ENCODE measurements at places on chromosomes 1 and 21. TPM values are rescaled to one million over a fixed set of nuclear protein-coding genes. Genes with fewer than 3 reads are reported as not detected.
A peak's percentile ranks its signal among the peaks of the same experiment; 100 is the strongest.

Gene S100A11
- 10.3 TPM for total RNA-seq

Gene DMBX1
- total RNA-seq = 0.82 TPM

Gene PLA2G4A
- total RNA-seq = 3.3 TPM

Gene FASLG
- total RNA-seq = not detected

Gene IL20
- total RNA-seq = not detected

Gene FNBP1L
- 235 TPM for total RNA-seq

Gene CHIA
- not detected for total RNA-seq

Gene PRAMEF1
- total RNA-seq = not detected

Gene DPT
- 0.27 TPM for total RNA-seq

Gene PRRX1
- 13.3 TPM for total RNA-seq

Gene FLG2
- total RNA-seq = not detected

Gene EXTL1
- total RNA-seq = 2.3 TPM

DNA sequence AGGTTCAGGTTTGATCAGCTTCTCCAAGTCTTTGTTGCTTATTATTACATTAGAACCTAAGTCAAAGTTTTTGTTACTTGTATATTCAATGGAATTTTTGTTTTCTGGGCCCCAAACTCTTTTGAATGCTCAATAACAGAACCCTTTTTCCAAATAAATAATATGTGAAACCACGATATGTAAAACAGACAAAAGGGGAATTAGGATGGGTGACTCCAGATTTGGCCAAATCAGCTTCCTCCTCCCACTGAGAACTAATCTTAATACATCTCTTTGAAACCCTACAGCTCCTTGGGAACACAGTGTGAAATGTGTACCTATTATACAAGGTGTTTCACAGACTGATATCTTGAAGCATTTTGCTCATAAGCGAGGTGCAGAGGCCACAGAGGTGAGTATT is 67.0 kb upstream of the TNFSF18 start:
- no peak for DNase-seq

GRCh38 chr1:29249170-29249691 is 12.9 kb downstream of the PTPRU start:
- DNase-seq = no peak

- DNase-seq = no peak
These were observed 42.0 kb upstream of the COL6A2 start for GRCh38 chr21:46055863-46056281.

DNA sequence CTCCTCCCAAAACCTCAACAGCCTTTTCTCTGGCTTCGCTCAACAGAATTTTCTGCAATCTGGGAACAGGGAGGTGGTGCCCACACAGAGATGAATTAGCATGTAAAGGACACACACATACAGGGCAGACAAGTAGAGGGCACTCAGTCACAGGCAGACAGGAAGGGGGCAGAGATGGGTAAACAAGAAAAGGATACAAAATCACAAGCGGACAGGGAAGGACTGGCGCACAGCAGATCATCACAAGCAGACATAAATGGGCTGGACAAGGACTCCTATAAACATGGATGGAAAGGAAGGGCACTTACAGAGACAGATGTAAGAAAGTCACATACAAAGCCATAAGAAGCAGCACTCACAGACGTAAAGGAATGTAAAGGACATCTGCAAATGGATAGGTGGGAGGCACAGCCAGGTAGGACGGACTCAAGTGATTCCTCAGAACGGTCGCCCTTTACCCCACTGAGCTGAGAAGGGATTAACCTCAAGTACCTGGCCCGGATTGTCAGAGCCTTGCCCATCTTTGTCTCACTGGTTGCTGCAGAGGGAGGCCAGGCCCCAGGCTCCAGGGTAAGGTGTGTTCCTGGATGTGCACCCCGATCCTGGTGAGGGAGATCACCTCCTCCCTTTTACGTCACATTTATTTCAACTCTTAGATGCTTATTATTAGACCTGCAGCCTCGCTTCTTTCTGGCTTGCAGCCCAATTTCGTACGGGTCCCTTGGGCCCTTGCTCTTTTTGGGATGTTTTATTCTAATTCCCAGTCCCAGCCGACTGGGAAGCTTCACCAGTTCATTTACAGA is 836 bp upstream of the PRCC start:
- DNase-seq = no peak

GRCh38 chr1:219669042-219669441 is 56.1 kb upstream of the ZC3H11B start:
- DNase-seq = no peak

DNA sequence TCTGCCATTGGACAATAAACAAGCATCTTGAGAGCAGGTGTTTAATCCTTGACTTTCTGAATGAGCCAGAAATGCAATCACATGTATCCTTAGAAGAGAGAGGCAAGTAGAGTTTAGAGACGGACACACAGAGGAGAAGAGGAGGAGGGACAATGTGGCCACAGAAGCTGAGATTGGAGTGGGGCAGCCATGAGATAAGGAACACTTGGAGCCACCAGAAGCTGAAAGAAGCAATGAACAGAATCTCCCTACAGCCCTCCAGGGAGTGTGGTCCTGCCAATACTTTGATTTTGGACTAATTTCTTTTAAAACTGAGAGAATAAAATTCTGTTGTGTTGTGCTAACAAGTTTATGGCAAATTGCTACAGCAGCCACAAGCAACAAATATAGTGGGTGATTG is 141.0 kb downstream of the ATP6V1G3 start:
- DNase-seq = no peak

- DNase-seq = no peak
These were observed 11.3 kb upstream of the MARK1 start for GRCh38 chr1:220516722-220517042.

DNA sequence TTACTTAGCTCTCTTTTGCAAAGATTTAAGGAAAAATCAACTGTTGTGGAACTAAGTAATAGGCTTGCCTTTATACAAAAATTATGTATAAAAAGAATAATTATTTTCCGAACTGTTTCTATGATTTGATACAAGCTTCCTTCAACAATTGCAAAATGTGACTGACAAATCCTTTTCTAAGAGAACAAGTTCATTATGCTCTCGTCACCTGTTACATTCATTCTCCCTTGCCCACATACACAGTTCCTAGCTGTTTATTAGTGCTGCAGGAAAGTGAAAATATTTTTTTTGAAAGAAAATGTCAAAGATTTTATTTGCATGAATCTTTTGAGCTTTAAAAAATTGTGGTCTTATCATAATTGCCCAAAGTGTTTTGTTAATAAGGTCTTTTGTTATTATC is 466.2 kb downstream of the USP25 start:
- DNase-seq = no peak

- no peak for DNase-seq
These were observed 382.7 kb upstream of the DUSP10 start for GRCh38 chr1:222124602-222125001.

DNA sequence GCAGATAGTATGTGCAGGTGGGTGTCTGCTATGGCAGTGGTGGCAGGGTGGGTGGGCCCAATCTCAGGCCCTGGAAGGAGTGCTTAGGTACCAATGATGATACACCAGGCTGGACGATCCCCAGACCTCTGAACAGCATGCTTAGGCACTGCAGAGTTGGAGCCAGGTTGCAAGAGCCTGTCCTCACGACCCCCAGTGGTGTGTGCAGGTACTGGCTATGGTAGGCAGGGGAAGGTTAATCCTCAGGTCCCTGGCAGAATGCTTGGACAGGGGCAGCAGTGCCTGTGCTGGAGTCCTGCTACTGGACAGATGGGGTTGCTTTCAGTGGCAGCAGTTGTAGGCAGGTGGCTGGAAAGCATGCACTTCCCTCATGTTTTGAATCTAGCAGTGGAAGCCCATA is 100.5 kb upstream of the NEK7 start:
- no peak for DNase-seq

DNA sequence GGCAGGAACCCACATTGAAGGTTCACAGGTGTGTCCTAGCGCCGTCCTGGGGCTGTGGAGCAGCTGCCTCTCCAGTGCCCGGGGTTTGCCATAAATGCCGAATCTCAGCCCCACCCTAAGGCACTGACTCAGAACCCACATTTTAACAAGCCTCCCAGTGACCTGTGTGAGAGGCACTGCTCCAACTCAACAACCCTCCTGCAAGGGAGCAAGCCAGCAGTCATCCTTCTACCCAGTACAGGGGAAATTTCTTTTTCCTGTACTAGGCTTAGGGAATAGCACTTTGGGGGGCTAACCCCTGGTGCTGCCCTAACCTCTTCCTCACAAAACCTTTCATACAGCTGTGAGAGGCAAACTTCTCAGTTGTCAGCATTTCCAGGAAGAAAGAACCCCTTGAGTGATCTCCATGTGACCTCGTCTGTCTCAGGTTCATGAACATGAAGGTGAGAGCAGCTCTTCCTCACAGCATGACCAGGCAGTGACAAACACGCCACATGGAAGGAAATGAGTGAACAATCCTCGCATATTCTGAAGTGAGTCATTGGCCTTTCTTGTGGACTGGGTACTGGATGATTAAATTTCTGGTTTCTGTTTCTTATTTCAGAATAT is 11.4 kb upstream of the BCAR3 start:
- DNase-seq = no peak

GRCh38 chr1:149967041-149967440 is 30.4 kb upstream of the MTMR11 start:
- DNase-seq = peak; percentile 14

DNA sequence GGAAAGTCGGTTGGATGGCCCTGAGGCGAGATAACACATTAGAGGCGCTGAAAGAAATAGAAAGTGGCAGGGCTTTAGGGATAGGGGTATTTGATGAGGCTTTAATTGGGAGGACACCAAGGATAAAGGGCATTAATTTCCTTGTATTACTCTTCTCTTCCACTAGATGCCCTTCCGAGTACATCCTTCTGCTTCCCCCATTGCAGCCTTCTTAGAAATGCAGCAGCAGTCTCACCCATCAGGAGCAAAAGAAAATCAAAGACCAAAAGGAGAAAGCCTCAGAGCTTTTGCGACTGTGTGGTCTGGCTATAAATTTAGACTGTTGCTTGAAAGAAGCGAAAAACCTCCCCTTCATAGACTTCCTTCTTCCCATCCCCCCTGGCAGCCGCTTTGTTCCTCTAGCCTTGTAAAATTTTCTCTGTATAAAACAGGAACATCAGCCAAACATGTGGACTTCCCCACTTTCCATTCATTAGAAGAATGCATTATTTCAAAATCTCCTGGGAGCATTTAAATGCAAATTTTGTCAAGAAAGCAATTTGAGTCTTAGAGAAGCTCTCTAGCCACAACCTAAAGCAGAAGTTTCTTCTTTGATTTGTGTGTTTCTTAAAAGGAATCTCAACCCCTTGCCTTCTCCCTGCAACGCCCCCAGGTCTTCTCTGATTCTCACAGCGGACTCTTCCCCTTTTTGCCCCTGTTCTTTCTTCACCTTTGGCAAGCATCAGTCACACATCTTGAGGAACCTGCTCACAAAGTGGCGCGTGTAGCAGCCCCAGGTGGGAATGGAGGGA is 76.6 kb downstream of the NDUFS5 start:
- peak; percentile 79 for DNase-seq

DNA sequence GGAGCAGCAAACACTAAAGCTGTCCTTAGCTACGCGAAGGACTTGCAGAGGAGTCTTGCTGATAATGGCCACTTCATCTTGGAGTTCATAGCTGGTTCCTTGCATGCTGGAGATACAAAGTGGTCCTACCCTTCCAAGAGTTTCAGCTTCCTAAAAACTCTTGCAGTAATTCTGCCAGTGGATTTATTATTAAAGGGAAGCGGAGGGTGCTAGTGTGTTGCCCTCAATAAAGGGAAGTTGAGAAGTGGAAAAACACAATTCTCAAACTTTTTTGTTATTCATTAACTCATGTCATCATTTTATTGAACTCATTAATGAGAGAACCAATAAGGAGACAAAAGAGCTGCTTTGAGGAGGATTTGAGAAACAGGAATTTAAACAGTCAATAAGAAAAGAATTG is 6.5 kb upstream of the HAPLN2 start:
- DNase-seq = no peak

DNA sequence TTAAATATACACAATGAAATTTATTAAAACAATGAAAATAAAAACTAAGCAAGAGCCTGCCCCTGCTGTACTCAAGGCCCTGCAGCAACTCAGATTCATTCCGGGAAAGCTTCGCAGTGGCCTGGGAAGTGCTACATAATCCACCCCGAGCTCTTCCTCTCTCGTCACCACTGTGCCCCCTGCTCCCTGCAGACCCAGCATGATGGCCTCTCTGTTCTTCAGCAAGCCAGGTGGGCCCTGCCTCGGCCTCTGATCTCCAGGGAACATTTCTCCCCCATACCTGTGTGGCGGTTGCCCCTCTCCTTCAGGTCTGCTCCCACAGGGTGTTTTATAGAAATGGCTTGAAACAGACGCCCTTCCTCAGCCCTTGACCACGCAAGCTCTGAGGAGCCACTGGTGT is 10.6 kb downstream of the RNF187 start:
- no peak for DNase-seq

GRCh38 chr1:163781146-163781545 is 459.4 kb downstream of the NUF2 start:
- DNase-seq = no peak

GRCh38 chr1:158098256-158098655 is 82.4 kb upstream of the CD1D start:
- no peak for DNase-seq

DNA sequence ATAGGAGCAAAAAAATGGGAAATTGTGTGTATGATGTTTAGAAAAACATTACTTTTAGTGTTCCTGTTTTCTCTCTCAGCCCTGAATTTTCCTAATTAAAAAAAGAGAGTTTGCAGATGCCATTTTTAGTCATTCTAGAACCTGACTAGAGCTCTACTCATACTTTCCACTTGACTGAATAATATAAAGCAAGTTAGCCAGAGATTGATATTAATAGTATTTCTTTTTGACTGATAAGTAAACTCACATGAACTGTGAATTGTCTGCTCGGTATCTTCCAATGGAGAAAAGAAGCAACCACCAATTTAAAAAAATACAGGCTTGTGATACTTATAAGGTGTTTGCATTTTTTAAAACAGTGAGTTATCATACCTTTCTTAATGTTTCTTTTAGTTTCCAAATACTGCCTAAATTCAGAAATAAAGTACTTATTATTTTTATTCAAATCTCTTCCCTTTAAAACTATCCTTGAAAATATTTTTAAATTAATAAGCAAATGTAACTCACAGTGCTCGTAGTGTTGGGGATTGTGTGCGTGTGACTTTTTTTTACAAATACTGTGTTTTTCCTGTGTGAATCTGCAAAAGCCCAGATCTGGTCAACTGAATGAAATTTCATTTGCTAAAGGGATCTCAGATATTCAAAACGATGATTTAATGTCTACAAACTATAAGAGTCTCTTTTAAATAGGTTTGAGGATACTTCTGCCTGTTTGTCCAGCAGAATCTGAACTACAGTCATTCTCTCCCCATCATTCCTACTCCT is 9.8 kb downstream of the RAP1A start:
- no peak for DNase-seq

Measured in cerebellum (tissue), 4 donors.